ENCODE measurements at places on chromosomes 5 and 9. TPM values are rescaled to one million over a fixed set of nuclear protein-coding genes. Genes with fewer than 3 reads are reported as not detected.

PCDHB8 gene
- polyA plus RNA-seq: not detected

RIOK2 gene
- 12.5 TPM for polyA plus RNA-seq

DTWD2 gene
- 1.7 TPM for polyA plus RNA-seq

DRD1 gene
- not detected for polyA plus RNA-seq

KLHL3 gene
- polyA plus RNA-seq: 0.50 TPM

ANKDD1B gene
- 1.1 TPM for polyA plus RNA-seq

BSPRY gene
- 28.9 TPM for polyA plus RNA-seq

CARTPT gene
- polyA plus RNA-seq: 1.00 TPM

SLC4A9 gene
- 0.30 TPM for polyA plus RNA-seq

PCDHA4 gene
- 0.25 TPM for polyA plus RNA-seq

IFNA21 gene
- polyA plus RNA-seq: not detected

FOXE1 gene
- polyA plus RNA-seq: 1.9 TPM

APBA1 gene
- 0.76 TPM for polyA plus RNA-seq
